OCI-M1 (cell line): ENCODE measurements at places on chromosomes 7 and 10.

DNA sequence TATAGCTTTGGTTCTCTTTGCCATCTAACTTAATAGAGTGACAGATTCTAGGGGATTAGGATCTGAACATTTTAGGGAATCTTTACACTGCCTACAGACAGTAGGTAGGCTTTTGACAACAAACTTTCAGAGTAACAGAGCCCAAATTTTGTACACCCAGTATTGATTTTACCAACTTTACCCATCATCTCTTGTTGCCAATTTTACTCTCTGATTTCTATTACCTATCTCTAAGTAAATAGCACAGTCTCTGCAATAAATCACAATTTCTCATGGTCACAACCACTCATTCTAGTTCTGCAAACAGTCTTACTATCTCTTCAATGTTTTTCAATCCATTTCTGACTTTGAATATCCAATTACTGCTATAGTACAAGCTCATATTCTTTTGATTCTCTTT, 1097.6 kb upstream of the PHF14 start:
- DNase-seq: no peak

DNA sequence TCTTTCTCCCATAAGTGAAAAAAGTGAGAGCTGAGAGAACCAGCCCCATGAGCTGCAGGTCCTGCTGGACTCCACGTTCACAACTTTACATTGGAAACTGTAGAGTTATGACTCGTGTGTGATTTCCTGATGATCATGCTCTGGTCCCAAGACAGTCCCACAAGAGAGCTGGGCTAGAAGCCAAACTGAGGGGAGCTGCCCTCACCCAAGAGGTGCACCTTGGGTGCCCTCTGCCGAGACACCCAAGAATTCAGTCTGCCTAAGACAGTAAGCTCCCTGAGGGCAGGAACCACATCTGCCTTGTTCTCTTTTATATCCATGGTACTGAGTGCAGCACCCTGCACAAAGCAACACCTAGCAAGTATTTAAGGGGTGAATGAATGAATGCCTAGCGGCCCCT, 112.8 kb upstream of the SFMBT2 start:
- DNase-seq: no peak

- DNase-seq: no peak
Measured at GRCh38 chr10:72316748-72317435, 37.8 kb downstream of the DNAJB12 start.

- no peak for DNase-seq
Measured at GRCh38 chr10:74202356-74202755, 51.3 kb downstream of the ADK start.

- no peak for DNase-seq
Measured at GRCh38 chr10:43199088-43199683, 60.9 kb downstream of the CSGALNACT2 start.

- no peak for DNase-seq
Measured at GRCh38 chr7:41096917-41097316, 606.0 kb downstream of the INHBA start.

- peak; percentile 27 for DNase-seq
Measured at GRCh38 chr10:7184660-7185366, 226.0 kb downstream of the SFMBT2 start.

DNA sequence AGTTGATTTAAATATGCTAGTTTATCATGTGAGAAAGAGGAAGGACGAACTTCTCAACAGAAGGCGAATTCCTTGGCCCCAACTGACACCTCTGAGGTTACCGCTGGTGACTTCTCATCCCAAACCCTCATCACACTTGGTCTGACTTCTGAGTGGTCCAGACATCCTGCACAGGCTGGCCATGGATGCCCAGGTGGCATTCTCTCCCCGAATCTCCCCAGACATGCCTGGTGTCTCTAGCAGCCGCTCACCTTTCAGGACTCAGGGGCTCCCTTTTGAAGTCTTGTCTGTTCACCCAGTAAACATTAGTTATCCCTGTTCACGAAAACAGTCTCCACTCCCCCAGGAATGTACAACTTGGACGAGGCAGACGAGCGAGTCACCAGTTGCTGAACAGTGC, 157.7 kb downstream of the ADARB2 start:
- DNase-seq: no peak

GRCh38 chr7:92674379-92674778, 84.2 kb upstream of the FAM133B start:
- DNase-seq: no peak

- DNase-seq: peak; percentile 19
Measured at GRCh38 chr7:7978860-7979259, 10.3 kb downstream of the GLCCI1 start.

DNA sequence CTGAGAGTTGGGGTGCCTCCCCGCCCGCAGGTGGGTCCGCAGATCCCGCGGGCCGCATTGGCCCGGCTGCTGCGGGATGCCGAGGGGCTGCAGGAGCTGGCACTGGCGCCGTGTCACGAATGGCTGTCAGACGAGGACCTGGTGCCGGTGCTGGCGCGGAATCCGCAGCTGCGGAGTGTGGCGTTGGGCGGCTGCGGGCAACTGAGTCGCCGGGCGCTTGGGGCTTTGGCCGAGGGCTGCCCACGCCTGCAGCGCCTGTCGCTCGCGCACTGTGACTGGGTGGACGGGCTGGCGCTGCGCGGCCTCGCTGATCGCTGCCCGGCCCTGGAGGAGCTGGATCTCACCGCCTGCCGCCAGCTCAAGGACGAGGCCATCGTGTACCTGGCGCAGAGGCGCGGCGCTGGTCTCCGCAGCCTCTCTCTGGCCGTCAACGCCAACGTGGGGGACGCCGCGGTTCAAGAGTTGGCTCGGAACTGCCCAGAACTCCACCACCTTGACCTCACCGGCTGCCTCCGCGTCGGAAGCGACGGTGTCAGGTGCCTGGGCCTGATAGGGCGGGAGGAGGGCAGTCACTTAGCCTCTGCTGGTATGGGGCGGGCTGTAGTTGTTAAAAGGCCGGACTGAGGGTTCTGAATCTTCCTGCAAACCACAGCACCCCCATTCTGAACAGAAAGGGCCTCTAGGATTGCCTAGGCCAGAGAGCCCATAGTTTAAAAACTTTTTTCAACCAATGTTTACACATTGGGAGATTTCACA, 1.3 kb downstream of the FBXL15 start:
- peak; percentile 65 for DNase-seq

GRCh38 chr7:131071786-131072504, 255.7 kb upstream of the MKLN1 start:
- peak; percentile 96 for DNase-seq

DNA sequence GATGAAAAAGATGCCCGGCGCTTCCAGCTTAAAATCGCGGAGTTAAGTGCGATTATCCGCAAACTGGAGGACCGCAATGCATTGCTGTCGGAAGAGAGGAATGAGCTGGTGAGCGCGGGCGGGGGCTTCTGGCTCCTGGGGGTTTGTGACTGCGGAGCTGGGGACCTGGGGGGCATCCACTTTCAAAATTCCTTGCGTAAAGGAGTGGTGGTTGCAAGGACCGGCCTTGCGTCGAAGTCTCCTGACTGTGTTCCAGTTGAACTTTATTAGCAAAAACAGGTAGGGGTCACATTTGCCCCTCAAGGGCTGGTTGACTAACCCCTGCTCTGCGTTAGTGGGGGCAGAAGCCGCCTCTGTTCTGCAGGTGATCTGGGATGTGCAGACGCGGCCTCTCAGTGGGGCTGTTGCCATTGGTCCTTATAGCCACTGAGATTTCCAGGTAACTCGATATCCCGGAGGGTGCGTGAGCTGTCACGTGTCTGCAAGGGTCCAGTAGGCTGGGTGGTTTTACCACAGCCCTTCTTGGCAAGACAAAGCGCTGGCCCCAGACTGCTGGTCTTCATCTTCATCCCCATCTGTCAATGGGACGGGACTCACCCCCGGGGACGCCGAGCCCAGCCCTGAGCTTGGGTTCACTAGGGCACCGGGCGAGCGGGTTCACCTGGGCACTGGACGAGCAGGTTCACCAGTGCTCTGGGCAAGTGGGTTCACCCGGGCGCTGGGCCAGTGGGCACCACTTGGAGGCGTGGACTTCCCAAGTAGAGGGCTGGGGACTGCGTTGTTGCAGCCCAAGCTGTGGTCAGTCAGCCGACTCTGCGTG, 51.5 kb upstream of the DPYSL4 start:
- DNase-seq: no peak

DNA sequence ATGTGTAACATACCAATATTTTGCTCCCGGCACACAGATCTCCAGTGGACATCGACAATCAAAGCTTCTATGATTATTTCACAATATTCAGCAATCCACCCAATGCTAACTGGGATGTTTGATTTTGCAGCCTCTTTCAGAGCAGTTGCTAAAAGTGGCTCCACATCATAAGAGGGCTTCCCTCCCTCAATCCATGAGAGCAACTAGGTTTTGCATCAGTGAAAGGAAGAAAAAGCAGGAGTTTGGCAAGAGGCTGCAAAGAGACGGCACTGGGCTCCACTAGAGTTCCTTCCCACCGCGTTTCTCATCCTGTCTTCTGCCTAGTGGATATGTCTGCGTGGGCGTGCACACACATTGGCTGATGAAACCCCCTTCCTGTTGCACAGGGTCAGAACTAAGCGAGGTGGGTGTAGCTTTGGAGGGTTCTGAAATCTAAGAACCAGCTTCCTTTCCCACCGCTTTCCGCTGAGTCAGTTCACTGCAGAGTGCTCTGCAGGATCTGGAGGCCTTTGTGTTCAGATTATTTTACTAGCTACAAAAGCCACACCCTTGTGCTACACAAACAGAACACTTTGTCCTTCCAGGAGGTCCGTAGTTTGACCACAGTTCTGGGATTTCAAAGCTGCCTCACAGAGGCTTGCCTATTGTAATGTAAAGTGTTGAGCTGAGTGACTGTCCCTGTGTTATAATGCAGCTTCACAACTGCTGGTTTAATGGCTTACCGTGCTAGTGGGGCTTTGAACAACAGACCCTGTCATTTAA, 28.1 kb downstream of the ARL4A start:
- DNase-seq: peak; percentile 94

DNA sequence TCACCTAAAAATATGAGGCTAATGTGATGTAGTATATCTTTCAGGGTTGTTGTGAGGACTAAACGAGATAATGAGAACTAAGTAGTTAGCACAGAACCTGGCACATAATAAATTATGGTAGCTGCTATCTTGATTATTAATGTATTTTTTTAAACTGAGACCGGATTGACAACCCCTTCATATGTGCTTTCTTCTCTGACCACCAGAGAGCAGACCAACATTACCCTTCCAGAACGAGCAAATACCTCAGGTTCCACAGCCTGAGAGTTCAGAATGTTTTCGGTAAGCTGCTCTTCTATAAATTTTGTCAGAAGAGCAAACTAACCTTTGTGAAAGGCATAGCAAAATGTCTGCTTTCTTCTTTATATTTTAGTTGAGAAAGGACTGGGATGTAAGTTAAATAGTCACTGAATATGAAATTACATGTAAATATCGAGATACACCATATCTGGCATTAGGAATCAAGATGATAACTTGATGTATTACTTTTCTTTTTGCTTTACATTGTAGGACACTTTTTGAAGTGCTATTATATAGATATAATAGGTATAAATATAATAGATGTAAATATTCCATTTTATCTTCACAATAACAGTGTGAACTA, 13.6 kb upstream of the BPGM start:
- DNase-seq: peak; percentile 57

DNA sequence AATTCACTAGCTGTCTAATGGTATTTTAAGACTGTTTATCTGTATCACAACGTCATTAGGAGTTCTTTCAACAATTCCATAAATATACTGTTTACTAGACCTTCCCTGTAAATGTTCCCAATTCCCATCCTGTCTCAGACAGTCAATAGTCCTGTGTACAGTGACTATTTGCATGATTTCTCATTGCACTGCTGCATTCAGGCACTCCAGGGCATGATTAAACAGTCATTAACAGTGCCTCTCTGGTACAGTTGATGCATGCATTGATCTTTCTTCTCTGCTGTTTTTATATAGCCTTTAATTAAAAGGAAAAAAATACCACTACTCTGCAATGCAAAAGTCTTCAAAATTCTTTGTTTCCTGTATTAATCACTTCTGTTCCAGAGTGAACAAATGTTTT, 51.5 kb upstream of the MTURN start:
- no peak for DNase-seq

GRCh38 chr10:97821308-97822038, 28.2 kb upstream of the GOLGA7B start:
- DNase-seq: no peak
